ENCODE measurements at places on chromosomes 7 and 10.

- no peak for DNase-seq
Measured at GRCh38 chr7:2243458-2243857, 1.4 kb downstream of the NUDT1 start.

DNA sequence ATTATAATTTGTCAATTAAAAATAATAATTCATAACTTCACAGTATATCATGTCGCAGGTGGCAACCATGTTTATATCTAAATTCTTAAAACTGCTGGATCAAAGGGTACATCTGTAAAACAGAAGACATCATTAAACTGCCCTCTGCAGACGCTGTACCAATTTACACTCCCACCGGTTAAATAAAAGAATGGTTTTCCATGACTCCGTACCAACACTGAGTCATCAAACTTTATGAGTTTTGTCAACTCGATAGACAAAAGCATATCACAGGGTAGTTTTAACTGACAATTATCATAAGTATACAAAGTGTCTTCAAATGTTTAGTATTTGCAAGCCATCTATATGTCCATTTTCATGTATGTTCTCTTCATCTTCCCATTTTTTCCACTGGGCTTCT is 5.7 kb upstream of the GSTK1 start:
- no peak for DNase-seq

DNA sequence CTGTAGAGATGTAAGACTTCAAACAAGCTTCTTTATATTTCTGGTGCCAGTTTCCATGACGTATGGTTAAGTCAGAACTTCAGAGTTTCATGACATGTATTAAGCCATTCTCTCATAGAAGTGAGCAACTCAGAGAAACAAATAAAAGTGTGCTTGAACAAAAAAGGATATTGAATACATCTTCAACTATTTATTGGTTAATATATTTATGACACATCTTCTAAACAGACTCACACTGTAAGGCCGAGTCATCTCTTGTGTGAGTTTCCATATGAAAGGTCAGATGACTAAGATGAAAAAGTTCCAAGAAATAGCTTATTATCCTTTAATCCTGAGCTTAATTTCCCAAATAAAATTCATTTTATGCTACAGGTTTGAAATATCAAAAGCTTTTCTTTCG is 105.5 kb upstream of the CSTF2T start:
- DNase-seq: no peak

GRCh38 chr7:36775676-36776075 is 51.4 kb upstream of the AOAH start:
- DNase-seq: no peak

DNA sequence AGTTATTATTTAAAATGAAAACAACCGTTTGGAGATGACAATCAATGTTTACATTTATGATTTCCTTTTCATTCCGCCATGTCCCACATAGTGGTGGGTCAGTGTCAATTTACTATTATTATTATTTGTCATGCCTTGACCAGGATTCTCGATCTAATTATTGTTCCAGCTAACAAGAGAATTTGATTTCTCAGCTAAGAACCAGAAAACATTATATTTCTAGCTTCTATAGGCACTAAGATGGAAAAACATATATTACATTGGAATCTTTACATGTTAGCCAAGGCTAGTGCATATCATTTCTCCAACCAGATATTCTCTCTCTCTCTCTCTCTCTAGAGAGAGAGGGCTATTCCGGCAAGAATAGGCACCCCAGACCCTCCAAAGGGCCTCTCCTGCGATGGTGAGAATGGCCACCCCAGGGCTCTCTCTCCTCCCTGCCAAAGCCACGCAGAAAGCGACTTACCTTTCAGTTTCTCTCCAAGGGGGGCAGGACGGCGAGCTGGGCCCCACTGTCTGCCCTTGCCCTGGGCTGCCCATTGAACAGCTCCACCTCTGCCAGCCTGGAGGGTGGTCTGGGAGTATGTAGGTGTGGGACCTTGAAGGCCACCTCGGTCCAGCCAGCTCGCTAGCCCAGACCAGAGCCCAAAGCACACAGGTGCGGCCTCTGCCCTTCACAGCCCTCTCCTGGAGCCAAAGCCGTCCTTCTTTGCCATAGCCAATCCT is 2.4 kb downstream of the HOXA3 start:
- DNase-seq: no peak

DNA sequence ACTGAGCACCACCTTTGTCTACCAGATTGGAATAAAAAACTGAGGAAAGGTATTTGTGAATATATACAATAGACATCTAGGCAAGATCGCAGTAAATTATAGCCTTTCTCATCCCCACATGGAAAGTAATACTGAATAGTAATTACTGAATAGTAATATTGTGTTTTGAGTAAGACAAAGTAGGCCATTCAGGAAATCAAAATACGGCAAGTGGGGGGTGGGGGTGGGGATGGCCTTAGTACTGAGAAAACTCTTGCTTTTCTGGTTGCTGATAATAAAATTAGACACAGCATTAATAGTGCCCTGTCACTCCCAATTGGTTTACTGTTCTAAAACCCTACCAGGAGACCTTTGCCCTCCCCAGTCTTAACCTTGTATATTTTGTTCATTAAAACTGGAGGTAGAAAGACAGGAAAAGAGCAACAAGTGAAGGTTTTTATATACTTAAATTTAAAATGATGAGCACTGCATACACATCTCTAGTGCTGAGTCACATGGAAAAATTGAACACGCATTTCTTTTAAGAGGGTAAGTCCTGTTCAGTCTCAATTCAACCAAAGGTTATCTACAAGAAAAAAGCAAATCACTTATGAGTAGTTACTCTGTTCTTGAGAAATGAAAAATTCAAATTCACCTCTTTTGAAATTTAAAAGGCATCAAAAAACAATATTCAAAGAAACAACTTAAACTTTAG is 65.6 kb downstream of the IGF2BP3 start:
- DNase-seq: no peak

GRCh38 chr7:39948375-39948955 is 1.6 kb upstream of the CDK13 start:
- DNase-seq: no peak

GRCh38 chr7:133433165-133433812 is 180.4 kb downstream of the EXOC4 start:
- DNase-seq: no peak

DNA sequence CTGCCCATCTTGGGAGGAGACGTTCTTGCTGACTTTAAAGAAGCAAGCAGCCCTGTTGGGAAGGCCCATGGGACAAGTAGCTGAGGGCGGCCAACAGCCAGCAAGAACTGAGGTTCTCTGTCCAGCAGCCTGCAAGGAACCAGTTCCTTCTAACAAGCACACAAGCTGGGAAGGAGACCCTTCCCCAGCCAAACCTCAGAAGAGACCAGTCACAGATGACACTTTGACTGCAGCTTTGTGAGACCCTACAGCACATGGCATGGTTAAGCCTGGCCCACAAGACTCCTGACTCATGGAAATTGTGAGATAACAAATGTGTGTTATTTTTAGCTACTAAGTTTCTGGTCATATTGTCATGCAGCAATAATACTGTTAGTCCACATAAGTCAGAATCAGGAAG is 99.9 kb downstream of the PRLHR start:
- no peak for DNase-seq

GRCh38 chr7:102895602-102896001 is 17.2 kb upstream of the LRRC17 start:
- no peak for DNase-seq

- peak; percentile 85 for DNase-seq
Measured at GRCh38 chr10:110919349-110919931, at the start of gene SHOC2. Gene SHOC2, plus strand, starts transcription at chr10:110919604. Its CDS starts 44,755 bp downstream, at chr10:110964359.

DNA sequence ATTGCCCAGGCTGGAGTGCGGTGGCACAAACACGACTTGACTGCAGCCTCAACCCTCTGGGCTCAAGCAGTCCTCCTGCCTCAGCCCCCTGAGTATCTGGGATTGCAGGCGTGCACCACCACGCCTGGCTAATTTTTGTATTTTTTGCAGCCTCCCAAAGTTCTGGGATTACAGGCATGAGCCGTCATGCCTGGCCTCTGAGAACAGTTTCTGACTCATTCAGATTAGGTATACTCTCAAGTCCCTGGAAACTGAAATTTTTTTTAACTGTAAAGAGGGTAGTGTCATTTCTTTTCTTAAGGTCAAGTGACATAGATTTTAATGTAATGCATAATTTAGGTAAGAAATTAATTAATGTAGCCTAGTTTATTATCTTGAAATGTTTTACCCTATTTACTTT is 104.7 kb downstream of the SEPTIN7 start:
- DNase-seq: no peak

DNA sequence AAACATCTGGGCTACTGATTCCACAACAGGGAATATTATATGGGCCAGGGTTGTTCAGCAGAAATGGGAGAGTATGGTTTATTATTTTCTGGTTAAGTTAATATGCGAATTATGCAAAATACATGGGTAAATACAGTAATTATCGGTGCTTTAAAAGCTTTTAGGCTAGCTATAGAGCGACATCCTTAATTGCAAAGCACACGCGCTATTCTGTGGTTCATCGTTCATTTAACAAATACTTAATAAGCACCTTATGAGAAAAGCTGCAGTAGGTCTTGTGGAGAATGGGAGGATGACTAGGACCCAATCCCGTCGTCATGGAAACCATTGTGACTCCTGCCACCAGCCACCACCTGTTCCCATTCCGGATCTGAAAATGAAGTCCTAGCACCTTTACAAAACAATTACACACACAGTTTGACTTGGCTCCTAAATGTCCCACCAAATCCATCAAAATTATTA is 623 bp upstream of the CEP41 start:
- no peak for DNase-seq
